Spleen (tissue), 13 donors: ENCODE measurements at places on chromosomes 4 and X. TPM values are rescaled to one million over a fixed set of nuclear protein-coding genes. Genes with fewer than 3 reads are reported as not detected.

AFP gene
- not detected for polyA plus RNA-seq

CLNK gene
- 0.39 TPM for polyA plus RNA-seq

EDA2R gene
- 0.29 TPM for polyA plus RNA-seq

ALG13 gene
- polyA plus RNA-seq = 36.5 TPM

NEUROG2 gene
- polyA plus RNA-seq = not detected

LINC00632 gene
- 1.2 TPM for polyA plus RNA-seq

SYAP1 gene
- 7.6 TPM for polyA plus RNA-seq

GPC3 gene
- 1.5 TPM for polyA plus RNA-seq

CLCN4 gene
- 0.85 TPM for polyA plus RNA-seq

- DNase-seq = no peak
Measured at GRCh38 chr4:184548316-184548647, 73.9 kb upstream of the IRF2 start.

GRCh38 chr4:31391976-31392375, 671.8 kb downstream of the PCDH7 start:
- DNase-seq = no peak

DNA sequence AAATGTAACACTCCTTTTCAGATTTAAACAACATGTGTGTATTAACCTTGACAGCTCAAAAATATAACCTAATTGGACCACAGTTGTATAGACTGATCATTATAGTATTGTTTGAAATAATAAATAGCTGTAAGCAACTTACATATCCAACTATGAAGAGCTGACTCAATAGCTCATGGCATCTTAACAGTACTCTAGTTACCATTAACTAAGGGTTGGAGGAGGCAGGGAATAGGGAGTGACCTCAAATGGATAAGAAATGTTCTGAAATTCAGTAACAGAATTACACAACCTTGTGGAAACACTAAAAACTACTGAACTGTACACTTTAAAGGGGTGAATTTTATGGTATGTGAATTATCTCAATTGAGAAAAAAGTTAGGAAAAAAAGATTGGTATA, 136.5 kb upstream of the CPEB2 start:
- no peak for DNase-seq

GRCh38 chr4:20248155-20248558, 3.5 kb upstream of the SLIT2 start:
- DNase-seq = no peak

- no peak for DNase-seq
Measured at GRCh38 chr4:138749303-138749702, 266.3 kb upstream of the NOCT start.

DNA sequence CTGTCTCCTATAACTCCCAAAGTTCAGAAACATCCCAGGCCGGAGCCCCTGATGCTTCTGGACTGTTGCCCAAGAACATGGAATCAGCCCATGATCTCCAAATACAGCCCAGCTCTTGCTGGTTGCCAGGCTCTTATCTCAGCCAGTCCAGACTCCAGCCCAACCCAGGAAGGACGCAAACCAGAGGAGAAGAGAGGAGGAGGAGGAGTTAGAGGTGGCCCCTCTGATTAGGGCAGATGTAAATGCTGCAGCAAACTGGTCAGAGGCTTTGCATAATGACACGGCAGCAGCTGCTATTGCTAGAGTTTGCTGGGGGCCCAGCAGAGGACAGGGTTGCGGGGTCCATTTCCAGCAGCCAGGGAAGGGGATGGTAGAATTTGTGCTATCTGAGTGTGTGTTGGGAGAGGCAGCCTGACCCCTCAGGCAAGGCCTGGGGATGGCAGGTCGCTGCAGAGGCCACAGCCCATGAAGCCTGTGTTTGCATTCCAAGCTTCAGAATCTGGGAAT, 4.2 kb upstream of the OTUD5 start:
- no peak for DNase-seq

GRCh38 chr4:56475917-56476316, 8.5 kb downstream of the SRP72 start:
- no peak for DNase-seq

GRCh38 chr4:3753726-3754412, 12.3 kb upstream of the ADRA2C start:
- no peak for DNase-seq

DNA sequence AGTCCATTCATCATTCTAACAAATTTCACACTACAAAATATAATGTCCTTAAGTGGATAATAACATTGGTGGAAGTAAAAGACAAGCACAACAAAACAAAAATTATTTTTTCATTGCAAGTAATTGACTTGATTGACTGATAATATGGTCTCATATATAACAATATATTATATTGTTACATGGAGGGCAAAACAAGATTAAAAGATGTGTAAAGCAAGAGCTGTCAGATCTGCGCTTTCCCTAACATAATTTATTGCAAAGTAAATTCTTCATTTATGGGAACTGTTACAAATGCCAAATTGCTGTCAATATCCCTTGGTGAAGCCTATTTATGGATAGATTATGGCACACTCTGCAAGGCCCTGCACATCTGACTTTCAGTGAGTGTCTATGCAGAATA, 233.6 kb downstream of the PCDH7 start:
- no peak for DNase-seq

GRCh38 chr4:8747467-8748235, 124.0 kb downstream of the HMX1 start:
- DNase-seq = peak; percentile 58

- peak; percentile 91 for DNase-seq
Measured at GRCh38 chr4:3387943-3388361, 53.8 kb upstream of the HGFAC start.

DNA sequence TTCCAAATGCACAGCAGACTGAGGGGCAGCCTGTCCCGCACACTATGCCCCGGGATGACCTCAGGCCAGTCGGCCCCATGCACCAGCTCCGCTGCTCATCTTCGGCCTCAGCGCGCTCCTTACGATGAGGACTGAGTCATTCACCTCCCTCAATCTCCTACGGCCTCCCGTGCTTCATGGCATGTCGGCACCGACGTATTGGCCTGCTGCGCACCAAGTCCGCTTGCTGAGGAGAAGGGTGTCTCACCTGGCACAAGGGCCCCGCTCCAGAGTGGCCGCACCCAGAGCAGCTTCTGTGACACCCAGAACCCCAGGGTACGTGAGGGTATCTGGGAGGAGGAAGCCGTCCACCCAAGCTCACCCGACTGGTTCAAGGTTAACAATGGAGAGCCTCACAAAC, 35.5 kb downstream of the GAK start:
- DNase-seq = no peak

- DNase-seq = no peak
Measured at GRCh38 chr4:188025476-188025875, 29.9 kb downstream of the ZFP42 start.

DNA sequence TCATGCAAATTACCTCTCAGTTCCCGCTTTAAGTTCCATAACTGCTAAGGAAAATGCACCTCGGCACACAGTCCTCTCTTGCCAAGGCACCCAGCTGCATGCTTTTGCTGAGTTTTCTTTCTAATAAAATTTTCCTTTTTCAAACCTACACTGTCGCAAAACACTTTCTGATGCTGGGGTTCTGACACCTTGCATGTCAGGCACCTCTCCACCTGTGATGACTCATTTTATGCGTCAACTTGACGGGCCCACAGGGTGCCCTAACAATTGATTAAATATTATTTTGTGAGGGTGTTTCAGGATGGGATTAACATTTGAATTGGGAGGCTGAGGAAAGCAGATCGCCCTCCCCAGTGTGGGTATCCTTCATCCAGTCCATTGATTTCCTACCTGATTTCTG, 291.0 kb upstream of the STS start:
- no peak for DNase-seq

DNA sequence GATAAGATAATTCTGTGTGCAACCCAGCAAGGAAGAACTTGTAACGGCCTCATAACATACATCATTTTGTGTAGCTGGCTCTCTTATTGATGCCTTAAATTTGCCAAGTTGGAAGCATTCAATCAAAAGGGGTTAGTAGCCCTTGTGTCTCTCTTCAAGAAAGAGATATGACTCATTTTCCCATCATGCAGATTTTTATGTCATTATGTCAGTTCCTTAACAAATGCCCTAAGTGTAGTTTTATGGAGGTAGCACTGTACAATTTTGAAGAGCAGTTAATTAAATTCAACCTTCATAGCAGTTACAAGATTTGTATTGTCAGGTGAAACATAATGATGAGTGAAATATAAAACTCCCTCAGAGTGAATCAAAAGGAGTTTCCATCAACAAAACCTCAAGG, 215.6 kb downstream of the GRIA3 start:
- DNase-seq = no peak

DNA sequence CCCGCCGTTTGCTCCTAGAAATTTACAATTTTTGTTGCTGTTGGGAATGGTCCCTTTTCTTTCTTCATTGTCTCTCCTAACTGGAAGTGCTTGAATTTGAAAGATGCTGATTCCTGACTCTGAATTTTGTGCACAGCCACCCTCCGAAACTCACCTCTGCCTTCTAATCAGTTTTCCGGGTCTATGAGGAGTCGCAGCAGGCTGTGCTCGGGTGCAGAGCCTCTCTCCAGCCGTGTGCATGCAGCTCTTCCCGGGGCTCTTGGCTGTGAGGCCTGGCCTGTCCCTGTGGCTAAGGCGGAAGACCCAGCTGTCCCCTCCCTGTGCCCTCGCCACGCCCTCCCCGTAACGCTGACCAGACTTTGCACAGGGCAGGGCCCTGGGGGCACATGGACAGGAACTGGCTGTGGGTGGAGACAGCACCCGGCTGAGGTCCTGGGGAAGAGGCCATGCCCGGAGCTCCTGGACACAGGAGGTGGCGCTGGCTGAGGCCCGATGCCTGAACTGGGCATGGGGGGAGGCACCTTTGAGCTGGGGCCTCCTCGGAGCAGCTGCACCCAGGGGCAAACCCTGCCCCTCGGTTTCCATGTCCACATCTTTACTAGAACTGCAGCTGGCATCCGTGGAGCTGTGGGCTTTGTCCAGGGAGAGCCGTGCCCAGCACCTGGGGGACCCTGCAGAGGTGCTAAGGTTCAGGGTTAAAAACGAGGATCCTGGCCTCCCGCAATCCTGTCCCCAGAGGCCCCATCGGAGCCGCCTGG, 32.6 kb upstream of the SPON2 start:
- peak; percentile 85 for DNase-seq

- DNase-seq = no peak
Measured at GRCh38 chr4:43481526-43481925, 589.0 kb downstream of the GRXCR1 start.

DNA sequence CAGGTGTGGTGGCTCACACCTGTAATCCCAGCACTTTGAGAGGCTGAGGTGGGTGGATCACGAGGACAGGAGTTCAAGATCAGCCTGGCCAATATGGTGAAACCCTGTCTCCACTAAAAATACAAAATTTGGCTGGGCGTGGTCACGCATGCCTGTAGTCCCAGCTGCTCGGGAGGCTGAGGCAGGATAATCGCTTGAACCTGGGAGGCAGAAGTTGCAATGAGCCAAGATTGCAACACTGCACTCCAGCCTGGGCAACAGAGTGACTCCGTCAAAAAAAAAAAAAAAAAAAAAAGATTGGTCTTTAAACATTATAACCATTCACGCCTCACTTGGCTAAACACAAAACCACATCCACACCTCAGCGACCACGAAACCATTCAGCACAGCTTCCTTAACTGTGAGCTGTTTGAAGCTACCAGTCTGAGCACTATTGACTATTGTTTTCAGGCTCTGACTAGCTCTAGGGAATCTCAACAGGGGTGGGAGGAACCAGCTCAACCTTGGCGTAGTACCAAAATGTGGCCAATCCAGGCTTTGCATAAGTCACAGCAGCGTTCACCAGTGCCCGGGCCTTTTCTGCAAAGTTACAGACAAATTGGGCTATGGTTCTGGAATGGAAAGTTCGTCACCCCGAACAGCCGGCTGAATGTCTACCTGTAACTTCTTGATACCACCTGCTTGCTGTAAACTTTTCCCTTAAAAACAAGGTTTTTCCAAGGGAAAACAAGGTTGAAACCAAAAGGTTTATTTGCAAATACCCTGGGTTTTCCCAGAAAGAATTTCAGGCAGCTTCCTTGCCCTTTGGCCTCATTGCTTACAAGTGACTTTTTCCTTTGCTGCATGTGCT, 73.6 kb upstream of the DHX15 start:
- DNase-seq = no peak

GRCh38 chrX:131331152-131331551, 42.0 kb upstream of the IGSF1 start:
- no peak for DNase-seq

- DNase-seq = no peak
Measured at GRCh38 chr4:120105472-120105871, 38.8 kb upstream of the MAD2L1 start.

- no peak for DNase-seq
Measured at GRCh38 chr4:77022560-77023179, 53.1 kb downstream of the CCNI start.

DNA sequence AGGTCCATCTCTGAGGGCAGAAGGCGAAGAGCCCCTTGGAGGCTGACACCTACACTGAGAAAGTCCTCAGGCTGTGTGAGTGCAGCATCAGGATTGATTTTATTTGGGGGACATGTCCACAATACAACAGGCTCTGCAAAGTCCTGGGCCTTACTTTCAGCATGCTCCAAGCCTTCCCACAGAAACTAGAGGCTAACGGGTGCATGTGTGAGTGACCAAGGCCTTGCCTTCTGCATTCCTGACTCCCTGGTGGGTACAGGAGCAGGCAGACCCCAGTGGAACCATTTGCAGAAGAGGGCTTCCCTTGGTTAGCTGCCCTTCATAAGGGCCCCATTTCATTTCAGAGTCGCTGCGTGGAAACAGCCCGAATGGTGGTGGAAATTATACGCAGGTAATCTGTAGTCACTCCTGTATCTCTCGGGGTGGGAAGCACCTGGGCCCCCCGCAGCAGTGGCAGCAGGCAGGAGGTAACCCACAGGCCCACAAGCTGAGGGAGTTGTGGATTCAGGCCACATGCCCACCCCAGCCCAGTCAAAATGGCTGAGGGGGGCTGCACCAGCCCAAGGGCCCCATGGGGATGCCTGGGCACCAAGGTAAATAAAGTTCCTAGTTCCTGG, 37.7 kb downstream of the NSG1 start:
- no peak for DNase-seq

DNA sequence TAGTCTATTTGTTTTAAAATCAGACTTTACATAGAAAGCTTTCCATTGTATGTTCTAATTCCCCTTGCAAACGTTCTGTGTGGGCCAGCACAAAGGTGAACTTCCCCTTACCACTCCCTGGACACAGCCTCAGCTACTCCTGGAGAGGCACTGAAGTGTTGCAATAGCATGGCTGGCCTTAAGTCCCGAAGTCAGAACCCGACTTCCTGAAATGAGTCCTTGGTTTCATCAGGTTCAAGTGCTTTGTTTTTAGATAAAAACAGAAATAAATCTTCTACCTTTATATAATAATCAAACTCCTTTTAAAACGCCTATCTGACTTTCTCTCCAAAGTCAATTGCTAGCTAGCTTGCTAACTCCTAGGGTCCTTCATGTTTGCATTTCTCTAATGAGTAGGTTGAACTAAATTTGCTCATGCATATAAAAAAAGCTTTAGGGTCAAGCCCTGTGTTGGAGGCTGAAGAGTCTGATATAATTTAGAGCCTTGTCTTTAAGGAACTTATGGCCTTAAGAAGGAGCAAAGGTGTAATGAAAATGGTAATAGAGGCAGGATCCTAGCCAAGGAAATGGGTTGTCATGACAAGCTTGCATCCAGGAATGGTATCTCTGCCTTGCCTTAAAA, 9.0 kb downstream of the BMP3 start:
- DNase-seq = no peak

- peak; percentile 87 for DNase-seq
Measured at GRCh38 chr4:183721207-183722081, 62.4 kb downstream of the TRAPPC11 start.

GRCh38 chrX:72396117-72396516, 90.4 kb upstream of the CITED1 start:
- DNase-seq = no peak
